ENCODE measurements at places on chromosomes 7 and 10.

DNA sequence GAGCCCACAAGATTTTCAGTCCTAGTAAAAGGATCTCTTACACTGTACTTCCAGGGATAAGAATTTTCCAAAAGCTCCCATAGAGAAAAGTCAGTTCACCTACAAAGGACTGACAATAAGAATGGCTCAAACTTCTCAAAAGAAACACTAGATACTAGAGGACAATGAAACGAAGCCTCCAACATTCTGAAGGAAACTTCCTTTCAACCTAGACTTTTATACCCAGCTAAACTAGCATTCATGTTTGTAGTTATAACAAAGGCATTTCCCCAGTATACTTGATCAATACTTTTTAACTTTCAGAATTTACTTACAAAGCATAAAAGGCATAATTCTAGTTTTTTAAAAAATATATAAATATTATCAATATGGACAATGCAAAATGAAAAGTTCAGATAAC, 41.0 kb upstream of the DNAAF5 start:
- no peak for DNase-seq

DNA sequence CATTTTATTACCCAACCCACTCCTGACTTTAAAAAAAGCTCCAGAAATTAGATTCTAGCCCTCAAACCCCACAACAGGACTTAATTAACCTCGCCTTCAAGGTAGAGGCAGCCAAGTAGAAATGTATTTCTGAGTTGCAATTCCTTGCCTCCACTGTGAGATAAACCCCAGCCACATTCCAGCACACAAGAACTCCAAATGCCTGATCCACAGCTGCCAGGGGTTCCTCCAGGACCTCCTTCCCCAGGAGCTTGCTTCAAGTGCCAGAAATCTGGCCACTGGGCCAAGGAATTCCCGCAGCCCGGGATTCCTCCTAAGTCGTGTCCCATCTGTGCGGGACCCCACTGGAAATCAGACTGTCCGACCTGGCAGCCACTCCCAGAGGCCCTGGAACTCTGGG, 25.9 kb upstream of the ARL4A start:
- DNase-seq: no peak

DNA sequence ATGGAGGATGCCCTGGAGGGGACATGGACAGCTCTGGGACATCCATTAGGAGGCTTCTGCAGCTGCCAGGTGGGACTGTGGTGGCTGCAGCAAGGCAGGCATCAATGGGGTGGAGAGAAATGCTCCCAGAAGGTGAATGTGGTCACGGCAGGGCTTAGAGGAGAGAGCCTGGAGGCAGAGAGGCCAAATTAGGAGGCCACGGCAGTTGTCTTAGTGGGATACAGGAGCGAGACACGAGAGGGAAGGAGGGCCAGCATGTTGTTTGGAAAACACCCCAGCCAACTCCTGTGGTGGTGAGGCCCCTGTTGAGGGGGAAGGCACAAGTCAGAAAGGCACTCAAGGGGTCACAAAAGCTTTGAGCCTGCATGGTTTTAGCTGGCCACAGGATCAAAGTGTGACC, 14.6 kb upstream of the ECHDC3 start:
- DNase-seq: no peak

GRCh38 chr7:30736291-30736690, 15.6 kb upstream of the INMT start:
- DNase-seq: no peak

DNA sequence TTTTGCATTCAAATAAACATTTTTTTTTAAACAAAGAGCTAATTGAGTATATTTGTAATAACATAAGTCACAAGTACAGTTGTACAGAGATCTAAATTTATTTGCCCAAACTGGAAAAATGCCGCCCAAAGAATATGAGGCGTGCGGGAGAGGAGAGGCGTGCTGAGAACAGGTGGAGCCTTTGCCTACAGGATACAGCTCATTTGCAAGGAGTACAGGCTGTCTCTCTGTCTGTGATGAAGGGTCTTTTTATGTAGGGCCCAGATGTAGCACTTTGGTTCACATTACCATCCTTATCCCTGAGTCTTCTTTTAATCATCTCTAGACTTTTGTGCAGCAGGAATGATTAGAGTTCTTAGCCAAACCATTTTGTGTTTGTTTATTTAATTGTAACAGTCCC, 58.2 kb downstream of the POU6F2 start:
- DNase-seq: no peak

DNA sequence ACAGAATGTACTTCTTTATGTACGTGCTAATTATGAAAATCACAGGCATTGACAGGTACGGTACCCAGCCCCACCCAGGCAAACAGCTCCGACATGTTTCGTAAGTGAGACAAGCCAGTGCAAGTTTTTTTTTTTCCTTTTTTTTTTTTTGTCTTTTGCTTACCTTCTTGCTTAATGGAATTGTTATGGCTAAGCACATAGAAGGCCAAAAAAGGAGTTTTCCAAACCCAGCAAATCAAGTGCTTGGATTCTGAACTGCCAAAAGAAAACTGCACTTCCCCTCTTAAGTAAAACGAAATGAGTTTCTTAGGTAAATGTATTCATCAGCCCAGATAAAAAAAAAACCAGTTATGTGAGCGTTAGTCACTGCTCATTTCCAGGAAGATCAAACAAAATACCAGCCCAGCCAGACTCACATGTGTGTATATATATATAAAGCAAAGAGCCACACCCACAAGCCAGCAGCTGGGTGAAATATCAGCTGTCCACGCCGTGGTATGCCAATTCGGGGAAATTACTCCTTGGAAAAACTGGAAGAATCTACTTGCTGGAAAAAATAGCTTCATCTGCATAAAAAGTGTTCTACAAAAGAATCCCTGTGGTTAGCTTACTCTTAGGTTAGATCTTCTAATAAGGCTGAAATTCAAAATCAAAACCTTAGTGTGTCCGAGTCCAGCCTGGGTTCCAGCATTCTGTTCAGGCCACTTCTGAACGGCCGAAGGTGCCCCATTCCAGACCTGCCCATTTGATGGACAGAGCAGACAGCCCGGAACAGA, 8.0 kb downstream of the KLF6 start:
- DNase-seq: no peak

- no peak for DNase-seq
Measured at GRCh38 chr7:103129702-103130549, 19.0 kb downstream of the NAPEPLD start.

GRCh38 chr7:134690016-134690415, 43.4 kb downstream of the BPGM start:
- DNase-seq: no peak

- DNase-seq: no peak
Measured at GRCh38 chr7:112300831-112301407, 94.4 kb downstream of the ZNF277 start.

DNA sequence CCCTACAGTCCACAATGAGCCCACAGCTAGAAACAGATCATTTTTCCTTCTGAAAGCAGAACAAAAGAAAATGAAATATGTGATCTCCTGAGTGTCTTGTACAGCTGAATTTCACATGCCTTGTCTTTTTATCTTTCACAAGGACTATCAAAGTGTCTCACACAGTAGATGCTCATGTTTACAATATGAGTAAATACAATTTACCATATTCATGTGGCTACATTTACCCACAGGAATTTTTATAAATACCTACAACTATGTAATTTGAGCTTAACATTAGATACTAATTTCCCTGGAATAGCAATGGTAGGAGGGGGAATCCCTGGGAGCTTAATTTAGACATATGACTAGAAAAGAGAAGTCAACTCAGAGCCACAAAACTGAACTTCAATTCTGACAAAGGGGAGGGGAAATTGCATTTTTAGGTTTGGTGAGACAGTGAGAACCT, 186.2 kb downstream of the MACC1 start:
- no peak for DNase-seq

DNA sequence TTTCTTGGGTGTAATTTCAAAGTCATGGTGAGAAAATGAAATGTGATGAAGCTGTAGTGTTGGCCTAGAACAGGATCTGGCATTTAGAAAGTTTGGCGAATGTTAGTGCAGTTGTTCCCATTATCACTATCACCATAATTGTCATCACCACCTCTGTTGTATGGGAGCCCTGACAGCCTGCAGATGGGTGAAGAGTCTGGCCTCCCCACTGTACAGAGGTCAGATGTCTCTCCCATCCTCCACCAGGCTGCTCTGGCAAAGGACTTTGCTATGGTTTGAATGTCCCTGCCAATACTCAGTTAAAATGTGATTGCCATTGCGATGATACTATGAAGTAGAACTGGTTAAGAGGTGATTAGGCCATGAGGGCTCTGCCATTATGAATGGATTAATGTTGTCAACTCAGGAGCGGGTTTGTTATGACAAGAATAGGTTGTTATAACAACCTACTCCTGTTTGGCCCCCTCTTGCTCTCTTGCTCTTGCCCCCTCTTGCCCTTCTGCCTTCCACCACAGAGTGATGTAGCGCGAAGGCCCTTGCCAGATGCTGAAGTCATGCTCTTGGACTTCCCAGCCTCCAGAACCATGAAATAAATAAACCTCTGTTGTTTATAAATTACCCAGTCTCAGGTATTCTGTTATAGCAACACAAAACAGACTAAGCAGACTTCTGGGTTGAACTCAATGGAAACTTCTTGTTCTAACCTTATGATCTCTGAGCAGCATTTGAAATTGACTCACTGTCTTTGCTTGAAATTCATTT, 90.0 kb downstream of the GRK5 start:
- DNase-seq: no peak

DNA sequence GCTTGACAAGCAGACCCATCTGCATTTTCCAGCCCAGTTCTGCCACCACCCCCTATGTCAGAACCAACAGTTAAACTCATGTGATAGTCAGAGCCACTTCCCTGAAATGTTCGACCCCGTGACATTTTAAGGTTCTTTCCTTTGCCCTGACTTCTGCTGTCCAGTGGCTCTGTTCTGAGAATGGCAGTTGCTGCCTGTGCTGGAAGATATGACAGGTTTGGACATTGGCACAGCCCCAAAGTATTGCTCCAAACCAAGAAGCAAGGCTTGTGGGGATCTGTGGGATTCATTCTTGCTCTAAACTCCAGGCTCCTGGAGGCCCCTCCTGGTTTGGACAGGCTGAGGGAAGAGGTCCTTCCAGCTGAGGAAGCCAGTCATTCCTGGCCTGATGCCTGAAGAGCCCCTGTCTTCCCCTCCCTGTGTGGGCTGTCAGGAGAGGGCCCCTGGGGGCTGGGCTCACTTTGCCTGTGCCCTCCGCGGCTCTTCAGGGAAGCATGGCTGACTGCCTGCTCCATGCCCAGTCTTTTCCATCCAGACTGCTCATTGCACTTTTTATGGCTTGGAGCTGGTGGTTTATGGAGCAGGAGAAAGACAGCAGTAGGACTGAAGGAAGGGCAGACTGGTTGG, 138.0 kb downstream of the CDH23 start:
- no peak for DNase-seq

DNA sequence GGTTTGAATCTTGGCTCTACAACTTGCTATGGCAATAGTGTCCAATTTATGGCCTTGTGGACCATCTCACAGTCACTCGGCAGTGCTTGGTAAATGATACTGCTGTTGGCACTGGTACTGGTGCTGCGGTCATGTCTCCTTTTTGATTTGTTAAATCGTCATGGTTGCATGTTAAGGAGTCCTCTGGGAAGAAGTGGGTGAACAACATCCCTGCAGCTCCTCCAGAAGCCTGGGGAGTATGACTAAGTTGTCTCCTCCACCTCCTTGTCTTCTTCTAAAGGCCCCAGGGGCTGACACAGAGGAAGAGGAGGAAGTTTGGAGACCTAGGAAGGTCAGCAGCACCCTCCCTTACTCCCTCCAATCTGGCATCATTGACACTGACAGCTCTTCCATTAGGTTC, 8.5 kb downstream of the ITPRIP start:
- no peak for DNase-seq

GRCh38 chr10:49011756-49012155, 72.1 kb upstream of the LRRC18 start:
- no peak for DNase-seq

GRCh38 chr7:19665399-19666008, 43.3 kb downstream of the POLR1F start:
- DNase-seq: no peak

- DNase-seq: no peak
Measured at GRCh38 chr7:101140746-101141382, 13.4 kb upstream of the AP1S1 start.

DNA sequence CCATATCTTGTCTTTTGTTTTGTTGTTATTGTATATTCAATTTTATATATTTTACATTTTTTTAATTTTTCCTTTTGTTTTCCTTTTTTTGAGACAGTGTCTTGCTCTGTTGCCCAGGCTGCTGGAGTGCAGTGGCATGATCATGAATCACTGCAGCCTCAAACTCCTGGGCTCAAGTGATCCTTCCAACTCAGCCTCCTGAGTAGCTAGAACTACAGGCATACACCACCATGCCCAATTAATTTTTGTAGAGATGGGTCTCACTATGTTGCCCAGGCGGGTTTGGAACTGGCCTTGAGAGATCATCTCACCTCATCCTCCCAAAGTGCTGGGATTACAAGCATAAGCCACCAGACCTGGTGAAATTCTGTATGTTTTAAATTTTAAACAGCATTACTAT, 25.4 kb upstream of the TNKS2 start:
- DNase-seq: no peak

DNA sequence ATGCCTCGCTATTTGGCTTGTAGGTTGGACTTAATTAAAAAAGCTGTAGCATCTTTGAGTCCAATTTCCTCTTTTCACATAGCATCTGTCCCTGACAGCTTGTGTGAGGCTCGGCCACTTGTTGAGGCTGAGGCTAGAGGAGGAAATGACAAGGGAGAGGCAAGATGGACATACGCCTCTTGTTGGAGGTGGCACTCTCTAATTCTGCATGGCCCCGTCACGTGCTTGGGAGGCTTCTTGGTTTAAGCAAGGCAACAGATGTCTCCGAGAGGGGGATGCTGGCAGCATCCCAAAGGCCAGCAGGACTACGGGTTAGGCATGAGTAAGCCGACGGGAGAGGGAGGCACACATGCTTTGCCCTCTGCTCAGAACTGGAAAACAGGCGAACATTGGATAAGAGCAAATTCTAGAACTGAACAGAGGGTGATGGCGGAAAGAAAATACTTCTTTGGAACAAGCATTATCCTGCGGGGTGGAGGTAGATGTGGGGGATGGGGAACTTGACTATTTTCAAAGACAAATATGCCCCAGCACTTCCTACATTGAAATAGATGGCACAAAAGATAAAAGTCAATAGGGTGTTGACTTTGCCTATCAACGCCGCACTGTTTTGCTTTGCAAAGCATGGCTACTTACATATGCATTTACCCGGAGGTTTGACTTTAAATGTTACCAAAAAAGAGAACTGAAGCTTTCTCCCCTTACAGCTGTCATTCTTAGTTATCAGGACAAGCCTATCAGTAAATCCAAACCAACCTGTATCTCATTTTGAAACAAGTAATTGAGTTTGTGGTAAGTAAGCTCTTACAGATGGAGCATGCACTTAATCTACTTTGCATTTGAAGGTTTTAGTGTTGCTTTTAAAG, 94.8 kb downstream of the CHN2 start:
- no peak for DNase-seq

GRCh38 chr10:117830787-117831212, 215.9 kb downstream of the RAB11FIP2 start:
- peak; percentile 5 for DNase-seq

- no peak for DNase-seq
Measured at GRCh38 chr7:1638215-1638661, 31.8 kb upstream of the ELFN1 start.

- DNase-seq: no peak
Measured at GRCh38 chr10:29099001-29099400, 189.9 kb upstream of the LYZL1 start.

- no peak for DNase-seq
Measured at GRCh38 chr10:26937371-26937770, 76.6 kb upstream of the ABI1 start.

GRCh38 chr10:15263657-15264323, 95.3 kb upstream of the NMT2 start:
- no peak for DNase-seq

Measured in T-cell (primary cell).